NCI-H1092 treated with DMSO at 0.1 percent for 48 hours (cell line): ENCODE measurements at places on chromosomes 1 and 21.

DNA sequence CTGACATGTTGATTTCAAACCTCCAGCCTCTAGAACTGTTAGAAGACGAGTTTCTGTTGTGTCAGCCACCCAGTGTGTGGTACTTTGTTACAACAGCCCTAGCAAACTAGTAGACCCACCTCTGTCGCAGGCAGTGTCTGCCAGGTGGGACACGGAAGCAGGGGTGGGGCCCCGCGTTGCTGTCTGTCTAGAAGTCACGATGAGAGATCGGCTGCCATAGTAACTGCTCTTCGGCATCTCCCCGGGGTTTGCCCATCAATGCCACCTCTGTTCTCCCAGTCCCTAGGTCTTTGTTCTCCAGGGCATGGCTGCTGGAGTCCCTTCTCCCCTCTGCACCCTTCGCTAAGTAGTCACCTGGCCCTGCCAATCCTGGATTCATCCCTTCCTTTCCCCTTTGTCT lies 15.2 kb upstream of the CLSTN1 start:
- DNase-seq = no peak

DNA sequence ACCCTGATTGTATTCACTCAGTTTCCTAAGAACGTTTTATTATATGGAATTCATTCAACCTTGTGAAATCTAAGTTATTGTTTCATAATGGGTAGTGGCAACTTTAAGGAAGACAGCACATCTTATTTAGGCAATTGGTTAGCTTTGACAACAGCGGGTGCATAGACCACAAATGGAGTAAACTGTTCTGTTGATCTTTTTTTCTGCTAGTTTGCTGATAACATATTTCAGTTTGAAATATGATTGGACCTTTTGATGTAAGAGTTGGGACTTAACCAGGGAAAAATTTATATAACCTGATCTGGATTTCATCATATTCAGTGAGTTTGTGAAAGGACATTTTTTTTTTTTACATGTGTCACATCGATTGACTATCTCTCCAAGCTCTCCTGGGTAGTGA lies 151.7 kb downstream of the HLX start:
- no peak for DNase-seq

GRCh38 chr1:118636004-118636403 lies 352.1 kb downstream of the TBX15 start:
- DNase-seq = no peak

GRCh38 chr1:176543360-176544129 lies 80.6 kb downstream of the PAPPA2 start:
- DNase-seq = no peak

DNA sequence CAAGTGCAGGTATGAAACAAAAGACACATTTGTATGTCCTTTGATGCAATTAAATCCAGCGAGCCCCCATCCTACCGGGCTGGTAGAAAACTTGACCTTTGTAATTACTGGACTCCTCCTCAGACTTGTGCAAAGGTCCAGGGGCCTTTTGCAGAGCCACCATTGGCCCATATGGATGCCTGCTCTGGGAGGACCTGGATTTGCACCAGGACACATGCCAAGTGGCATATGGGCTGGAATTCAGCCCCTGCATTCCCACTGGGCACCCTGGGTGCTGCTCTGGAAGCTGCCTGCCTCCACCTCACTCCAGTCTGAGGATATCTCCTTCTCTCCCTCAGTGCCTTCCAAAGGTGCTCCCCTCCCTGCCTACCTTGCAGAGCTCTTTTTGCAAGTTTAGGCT lies 36.0 kb downstream of the LACTBL1 start:
- no peak for DNase-seq

DNA sequence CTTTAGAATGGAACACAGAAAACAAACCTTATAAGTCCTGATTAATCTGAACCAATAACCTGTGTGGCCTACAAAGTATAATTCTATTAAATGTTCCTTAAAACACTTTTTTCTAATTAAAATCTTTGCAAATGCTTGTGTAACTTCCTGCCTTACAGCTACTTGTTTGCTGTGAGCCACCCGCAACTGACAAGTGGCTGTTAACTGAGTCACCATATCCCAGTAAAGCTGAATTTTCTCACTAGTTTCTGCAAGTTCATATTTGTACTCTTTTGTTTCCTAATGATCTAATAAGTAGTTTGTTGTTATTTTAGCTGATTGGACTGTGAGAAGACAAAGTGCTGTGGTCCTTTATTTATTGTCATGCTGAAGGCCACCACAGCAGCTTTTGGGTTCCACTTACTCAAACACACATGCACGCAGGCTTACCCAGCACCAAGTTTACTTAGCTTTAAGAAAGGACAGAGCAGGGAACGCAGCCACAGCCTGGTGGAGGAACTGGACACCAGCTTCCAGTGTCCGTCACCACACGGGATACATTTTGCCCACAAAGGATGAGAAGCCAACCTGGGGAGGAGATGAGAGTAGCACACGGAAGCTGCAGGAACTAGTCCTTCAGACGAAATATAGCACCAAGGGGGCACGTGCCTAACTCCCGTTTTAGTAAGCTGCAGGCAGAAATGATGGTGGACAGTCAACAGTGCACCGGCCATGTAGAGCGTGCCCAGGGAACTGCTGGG lies 47.8 kb downstream of the LCA5L start:
- no peak for DNase-seq

DNA sequence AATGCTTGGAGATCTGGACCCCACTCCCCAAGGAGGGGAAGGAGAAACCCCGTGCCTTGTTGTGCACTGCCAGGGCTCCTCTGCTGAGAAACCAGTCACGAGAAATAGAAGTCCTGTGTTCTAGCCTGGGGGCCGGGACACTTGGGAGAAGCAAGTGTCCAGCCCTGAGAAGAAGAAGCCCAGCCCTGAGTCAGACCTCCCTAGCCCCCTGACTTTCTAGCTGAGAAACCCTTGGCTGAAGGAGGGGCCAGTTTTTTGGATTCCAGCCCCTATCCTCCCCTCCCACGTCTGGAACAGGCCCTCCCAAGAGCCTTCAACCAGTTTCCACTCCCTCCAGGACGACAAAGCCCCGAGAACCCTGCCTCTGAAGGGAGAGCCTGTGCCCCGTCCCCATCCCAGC lies 100.5 kb downstream of the NAV1 start:
- no peak for DNase-seq

DNA sequence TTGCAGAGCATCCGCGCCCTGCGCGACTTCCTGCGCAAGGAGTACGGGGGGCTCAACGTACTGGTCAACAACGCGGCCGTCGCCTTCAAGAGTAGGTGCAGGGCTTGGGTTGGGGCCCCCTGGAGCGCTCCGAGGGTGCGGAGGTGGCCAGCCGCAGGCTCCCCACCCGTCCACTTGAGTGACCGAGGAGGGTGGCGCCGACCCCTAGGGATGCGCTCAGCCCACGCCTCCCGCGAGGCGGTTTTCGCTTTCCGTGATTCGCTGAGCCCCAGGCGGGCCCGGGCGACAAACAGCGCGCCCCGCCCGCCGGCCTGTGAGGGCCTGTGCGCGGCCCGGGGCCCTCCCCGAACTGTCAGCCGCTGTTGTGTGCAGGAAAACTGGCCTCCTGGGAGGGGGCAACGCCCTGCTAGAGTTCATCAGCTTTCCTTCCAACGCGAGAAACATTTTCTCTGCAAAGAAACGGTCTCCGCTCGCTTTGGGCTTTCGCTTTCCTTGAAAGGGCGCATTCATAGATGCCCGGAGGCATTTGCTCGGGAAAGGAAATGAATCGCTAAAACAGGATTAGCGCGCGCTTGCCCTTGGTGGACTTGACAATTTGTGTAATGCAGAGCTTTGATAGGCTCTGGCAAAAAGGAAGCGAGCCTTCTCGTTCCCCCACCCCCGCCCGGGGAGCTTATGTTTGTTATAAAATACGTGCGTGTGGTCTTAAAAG lies 668 bp downstream of the CBR3 start:
- DNase-seq = peak; percentile 67

DNA sequence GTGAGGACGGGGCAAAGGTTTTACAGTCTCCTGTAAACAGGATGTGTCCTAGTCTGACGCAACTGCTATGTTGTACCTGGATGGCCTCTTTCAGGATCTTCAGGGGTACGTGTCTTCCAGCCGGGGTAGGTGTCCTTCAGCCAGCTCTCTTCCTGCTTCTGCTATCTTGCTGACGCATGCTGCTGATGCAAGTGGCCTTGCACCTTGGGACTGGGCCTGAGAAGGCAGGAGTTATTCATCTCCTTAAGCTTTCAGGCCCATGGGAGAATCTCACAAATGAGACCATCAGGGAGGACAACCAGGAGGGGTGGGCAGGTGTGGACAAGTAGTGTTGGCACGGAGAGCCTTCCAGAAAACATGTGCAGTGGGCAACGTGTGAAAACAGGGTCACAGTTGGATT lies 7.9 kb upstream of the SPRR1B start:
- no peak for DNase-seq

- no peak for DNase-seq
Observed at GRCh38 chr1:207109004-207109403, 5.0 kb downstream of the C4BPA start.

DNA sequence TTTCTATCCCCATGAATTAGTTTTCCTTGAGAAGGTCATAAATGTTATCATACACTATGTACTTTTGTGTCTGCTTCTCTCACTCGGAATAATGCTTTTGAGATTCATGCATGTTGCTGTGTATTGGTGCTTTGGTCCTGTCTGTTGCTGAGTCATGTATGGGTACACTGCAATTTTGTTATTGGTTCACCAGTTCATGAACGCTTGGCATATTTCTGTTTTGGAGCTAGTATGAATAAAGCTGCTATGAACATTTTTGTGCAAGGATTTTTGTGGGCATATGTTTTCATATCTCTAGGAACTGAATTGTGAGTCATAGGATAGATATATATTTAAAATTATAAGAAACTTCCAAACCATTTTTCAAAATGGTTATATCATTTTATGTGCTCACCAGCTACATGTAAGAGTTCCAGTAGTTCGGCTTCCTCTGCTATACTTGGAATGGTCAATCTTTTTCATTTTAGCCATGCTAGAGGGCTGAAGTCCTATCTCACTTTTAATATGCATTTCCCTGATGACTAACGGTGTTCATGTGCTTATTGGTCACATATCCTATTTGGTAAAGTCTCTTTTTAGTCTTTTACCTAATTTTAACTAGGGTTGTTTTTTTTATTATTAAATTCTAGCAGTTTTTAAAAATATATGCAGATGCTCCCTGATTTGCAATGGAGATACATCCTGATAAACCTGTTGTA lies 38.2 kb downstream of the ETS2 start:
- DNase-seq = no peak
